Esophagus (tissue), 2 donors: ENCODE measurements at places on chromosomes 5 and 9. TPM values are rescaled to one million over a fixed set of nuclear protein-coding genes. Genes with fewer than 3 reads are reported as not detected.

NPR2 gene
- polyA plus RNA-seq = 3.8 TPM

PCDHA7 gene
- polyA plus RNA-seq = 0.02 TPM

WWC1 gene
- polyA plus RNA-seq = 21.7 TPM

SERF1A gene
- polyA plus RNA-seq = 0.41 TPM

FAM200C gene
- 0.93 TPM for polyA plus RNA-seq

WDR38 gene
- polyA plus RNA-seq = not detected

MSANTD3 gene
- polyA plus RNA-seq = 8.5 TPM

HCN1 gene
- not detected for polyA plus RNA-seq

NADK2 gene
- polyA plus RNA-seq = 5.0 TPM

PCDHGA12 gene
- 0.65 TPM for polyA plus RNA-seq

DNAH5 gene
- 0.12 TPM for polyA plus RNA-seq

CLK4 gene
- polyA plus RNA-seq = 27.1 TPM

GFPT2 gene
- 0.73 TPM for polyA plus RNA-seq

PTGS1 gene
- 20.3 TPM for polyA plus RNA-seq

PTGES gene
- polyA plus RNA-seq = 6.4 TPM

PLEKHG4B gene
- polyA plus RNA-seq = 0.53 TPM

SLC36A1 gene
- 2.4 TPM for polyA plus RNA-seq

CDO1 gene
- 0.41 TPM for polyA plus RNA-seq

ADCY2 gene
- polyA plus RNA-seq = 0.06 TPM

ANKRD31 gene
- polyA plus RNA-seq = 0.26 TPM

FRMPD1 gene
- polyA plus RNA-seq = 0.12 TPM

DNAI1 gene
- not detected for polyA plus RNA-seq

CACNA1B gene
- polyA plus RNA-seq = under 0.01 TPM

SHOC1 gene
- polyA plus RNA-seq = 0.18 TPM

SPATA31A7 gene
- not detected for polyA plus RNA-seq

SAXO1 gene
- not detected for polyA plus RNA-seq

PCDHGC4 gene
- 0.05 TPM for polyA plus RNA-seq

UHRF2 gene
- 13.7 TPM for polyA plus RNA-seq

ENG gene
- polyA plus RNA-seq = 11.1 TPM

HEXB gene
- 21.5 TPM for polyA plus RNA-seq

LYSMD3 gene
- polyA plus RNA-seq = 4.9 TPM

SLC6A18 gene
- polyA plus RNA-seq = not detected

TUSC1 gene
- polyA plus RNA-seq = 9.5 TPM

LTC4S gene
- polyA plus RNA-seq = 6.5 TPM

ADAMTS19 gene
- 0.07 TPM for polyA plus RNA-seq

MAMDC4 gene
- 3.9 TPM for polyA plus RNA-seq

CNTLN gene
- polyA plus RNA-seq = 1.0 TPM

ITGA1 gene
- polyA plus RNA-seq = 5.3 TPM

F2R gene
- 1.5 TPM for polyA plus RNA-seq

PGGT1B gene
- 2.0 TPM for polyA plus RNA-seq

GABRA1 gene
- polyA plus RNA-seq = not detected

TMEFF1 gene
- 0.02 TPM for polyA plus RNA-seq
